ENCODE measurements at places on chromosomes 1 and 21.

DNA sequence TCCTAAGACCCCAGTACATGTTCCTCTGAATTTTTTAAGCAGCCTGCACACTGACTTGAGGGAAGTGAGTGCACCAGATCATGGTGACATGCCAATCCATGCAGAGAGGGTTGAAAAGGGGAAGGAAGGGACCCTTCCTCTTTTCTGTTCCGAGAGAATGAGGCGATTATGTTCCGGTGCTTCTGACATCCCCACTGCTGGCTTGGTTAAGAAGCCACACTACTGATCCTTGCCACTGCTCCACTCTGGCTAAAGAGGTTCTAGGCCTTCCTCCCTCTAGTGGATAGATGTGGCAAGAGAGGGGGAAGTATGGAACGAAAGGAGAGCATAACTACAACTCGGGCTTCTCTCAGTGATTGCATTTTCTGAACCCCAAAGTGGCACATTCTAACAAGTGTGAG, 1.8 kb upstream of the CYB5R1 start:
- DNase-seq = no peak

DNA sequence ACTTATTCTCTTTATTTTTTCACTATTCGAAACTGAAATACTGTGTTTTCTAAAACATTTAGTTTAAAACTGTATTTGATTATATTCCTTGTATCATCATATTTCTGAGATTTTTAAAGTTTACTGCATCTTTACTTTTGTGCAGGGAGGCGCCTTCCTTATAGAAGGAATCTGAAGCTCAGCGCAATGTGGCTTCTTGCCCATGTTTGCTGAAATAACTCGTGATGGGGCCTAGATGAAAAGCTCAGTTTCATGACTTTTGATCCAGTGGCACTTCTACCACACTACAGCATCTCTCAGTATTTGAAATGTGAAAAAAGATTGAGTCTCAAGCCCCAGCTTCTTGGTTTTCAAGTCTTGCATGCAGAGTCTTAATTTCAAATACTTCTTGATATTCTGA, 28.4 kb downstream of the CACHD1 start:
- DNase-seq = no peak

DNA sequence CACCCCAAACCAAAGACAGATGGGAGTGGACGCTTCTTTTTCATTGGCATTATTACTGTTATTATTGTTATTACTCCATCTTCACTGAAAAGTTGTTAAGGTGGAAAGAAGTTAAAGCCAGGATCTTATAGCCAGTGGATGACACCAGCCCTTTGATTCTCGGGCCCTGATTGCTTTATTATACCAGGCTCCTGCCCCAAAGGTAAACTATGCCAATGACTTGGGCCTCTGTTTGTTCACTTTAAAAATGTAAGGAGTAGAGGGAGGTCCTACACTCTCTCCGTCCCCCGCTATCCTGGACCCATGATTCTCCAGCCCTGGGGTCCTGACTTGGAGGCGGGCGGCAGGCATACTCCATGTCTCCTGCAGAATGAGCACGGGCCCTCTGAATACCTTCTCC, 106.8 kb downstream of the TOMM20 start:
- no peak for DNase-seq

DNA sequence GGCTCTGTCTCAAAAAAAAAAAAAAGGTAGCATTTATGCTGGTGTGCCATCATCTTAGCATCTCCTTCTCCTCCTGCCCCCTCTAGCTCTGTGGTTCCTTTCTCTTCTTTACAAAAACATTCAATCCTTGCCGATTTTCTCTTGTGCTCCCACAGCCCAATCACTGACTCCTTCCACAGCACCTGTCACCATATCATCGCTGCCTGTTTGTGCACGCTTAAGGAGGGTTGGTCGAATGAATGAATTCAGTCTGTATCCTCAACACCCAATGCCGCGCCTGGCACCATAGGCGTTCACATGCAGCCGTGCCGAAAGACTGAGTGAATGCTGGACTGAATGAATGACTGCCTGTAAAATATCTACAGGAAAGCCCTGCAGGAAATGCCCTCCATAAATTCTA, 7.9 kb downstream of the RNU5D-1 start:
- DNase-seq = no peak

DNA sequence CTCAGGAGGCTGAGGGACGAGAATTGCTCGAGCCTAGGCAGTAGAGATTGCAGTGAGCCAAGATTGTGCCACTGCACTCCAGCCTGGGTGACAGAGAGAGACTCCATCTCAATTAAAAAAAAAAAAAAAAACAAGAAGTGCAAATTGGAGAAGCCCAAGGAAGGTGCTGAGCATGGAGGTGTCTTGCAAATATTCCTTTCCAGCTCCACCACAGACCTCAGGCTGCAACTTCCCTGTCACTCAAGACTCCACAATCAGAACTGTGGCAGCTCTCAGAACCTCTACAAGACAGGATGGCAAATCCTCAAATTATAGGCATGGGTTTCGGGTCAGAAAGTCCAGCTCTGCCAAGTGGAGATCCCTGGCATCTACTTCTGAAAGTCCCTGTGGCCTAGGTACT, 104.4 kb upstream of the TIAM1 start:
- no peak for DNase-seq

- DNase-seq = no peak
These were observed 136.6 kb downstream of the CASZ1 start for GRCh38 chr1:10659646-10660540.
